Ovary (tissue), 10 donors: ENCODE measurements at places on chromosomes 2 and 18.

DNA sequence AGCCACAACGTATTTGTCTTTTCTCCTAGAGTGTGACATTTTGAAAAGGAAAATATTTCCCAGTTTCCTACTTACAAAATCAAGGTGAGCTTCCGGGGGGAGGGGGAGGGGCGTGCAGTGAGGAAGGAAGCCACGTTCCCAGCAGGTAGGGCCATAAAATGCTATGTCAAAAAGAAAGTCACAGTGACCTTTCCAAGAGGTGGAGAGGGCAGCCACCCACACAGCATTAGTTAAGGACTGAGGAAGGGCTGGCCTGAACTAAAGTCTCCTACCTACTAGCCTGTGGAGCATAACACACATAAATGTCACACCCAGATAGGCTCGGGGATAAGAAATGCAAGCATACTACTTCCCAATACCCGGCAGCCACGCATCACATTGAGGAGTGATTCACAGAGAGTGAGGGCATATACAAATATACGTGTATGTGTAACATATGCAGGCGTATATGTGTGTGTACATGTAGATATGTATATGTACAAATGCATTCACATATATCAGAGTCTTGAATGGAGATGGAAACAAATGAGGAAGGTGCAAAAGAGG lies 191.1 kb downstream of the STK39 start:
- no peak for DNase-seq

DNA sequence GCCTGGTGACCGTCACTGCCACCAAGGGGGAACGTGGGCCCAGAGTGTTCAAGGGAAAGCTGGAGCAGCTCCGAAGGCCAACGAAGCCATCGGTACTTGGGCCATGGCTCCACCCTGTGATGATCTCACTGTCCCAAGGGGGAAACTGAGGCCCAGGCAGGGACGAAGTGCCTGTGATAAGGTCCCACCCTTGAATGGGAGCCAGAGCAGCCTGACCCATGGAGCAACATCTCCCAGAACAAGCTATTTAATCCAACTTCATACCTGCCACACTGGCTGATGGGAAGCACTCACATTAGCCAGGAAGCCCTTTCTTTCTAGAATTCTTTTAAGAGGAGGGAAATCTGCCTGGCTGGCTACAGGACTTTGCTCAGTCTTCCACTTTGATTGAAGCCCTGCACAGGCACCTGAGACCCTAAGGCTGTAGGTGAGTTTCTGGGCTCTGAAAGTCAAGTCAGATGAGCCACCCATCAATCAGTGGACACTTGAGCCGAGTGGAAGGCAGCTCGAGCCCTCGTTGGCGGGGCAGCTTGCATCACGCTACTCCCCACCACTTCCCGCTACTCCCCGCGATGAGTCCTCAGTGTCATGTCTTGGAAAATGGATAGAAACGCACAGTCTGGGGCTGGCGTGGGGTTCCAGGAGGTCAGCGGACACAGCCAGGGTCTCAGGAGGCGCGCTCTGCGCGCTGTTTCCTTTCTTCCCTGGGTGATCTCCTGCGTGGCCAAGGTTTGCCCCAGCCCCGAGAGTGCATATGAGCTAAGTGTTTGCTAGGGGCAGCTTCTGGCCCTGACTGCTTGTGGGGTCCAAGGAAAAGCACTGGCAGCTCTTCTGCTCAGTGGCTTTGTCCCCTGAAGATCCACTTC lies 2.5 kb upstream of the HS6ST1 start:
- peak; percentile 54 for DNase-seq

GRCh38 chr2:219987830-219988229 lies 360.4 kb downstream of the SLC4A3 start:
- no peak for DNase-seq

DNA sequence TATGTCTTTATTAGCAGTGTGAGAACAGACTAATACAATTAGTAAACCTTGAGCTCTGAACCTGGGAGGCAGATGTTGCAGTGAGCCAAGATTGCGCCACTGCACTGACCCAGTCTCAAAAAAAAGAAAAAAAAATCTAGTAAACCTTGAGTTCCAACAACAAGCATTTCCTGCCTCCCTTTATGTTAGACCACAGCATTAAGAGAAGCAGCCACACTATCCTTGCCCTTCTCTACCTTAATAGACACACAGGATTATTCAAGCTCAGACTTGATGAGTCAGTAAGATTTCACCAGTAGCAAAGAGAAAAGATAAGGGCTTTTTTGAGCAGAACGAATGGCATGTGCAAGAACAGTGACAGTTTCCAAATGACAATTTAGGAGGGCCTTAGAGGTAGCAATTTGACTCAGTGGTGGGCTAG lies 18.0 kb upstream of the GLS start:
- no peak for DNase-seq

DNA sequence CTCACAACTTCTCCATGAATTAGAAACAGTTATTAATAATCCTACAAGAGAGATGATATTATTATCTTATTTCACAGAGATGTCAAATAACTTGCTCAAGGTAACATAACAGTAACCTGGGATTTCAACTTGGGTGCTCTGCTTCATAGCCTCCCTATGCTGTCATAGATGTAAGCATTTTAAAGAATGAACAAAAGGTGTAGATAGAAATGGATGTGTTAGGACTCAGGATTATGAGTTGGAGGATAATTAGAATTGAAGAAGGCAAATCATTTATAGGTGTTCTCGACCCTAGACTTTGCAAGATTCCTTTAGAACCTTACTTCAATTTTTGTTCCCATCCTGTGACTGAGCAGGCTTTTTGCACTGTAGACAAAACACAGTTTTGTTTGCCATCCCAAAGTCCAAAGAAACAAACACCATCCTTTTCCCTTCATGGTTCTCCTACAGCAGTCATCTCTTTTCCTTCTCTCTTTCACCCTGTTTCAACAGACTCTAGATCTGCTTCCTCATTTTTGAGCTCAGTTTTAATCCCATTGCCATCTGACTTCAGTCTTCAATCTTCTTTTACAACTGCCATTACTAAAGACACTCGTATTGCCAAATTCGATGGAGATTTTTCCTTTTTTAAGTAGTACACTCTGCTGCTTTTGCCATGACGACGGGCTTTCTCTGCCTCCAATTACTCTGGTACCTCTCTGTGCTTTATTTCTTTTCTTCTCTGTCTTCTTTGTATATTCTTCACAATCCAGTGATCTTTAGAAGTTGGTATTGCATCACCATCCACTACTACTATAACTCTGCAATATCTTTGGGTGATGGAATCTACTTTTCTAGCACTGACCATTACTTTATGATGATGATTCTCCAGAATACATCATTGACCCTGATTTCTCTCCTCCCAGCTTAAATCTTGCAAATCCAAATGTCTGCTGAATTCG lies 4.5 kb downstream of the HNMT start:
- DNase-seq = no peak

DNA sequence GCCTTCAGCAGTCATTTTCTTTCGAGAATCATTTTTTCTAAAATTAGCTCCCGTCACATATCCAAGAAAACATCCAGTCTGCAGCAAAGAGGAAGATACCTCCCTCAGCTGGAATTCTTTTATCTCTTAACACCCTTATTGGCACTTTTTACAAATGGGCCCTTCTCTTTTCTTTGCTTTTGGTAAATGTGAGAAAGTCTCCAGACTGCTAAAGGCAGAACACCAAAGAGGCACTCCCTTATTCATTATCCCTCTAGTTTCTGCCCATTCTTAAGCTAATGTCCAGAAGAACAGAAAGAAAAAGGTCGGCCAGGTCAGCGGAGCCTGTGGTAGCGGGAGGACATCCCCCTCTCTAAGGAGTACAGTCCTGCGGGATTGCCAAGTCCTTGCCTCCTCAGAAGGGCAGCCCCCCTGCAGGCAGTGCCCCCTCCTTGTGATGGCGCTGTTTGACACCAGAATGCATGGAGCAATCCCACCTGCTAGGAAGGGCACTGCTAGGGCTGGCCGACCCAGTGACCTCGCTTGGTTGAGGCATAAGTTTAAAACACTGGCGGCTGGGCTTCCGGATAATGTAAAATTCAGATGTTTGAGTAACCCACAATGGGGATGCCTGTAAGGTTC lies 34.0 kb downstream of the ST6GAL2 start:
- DNase-seq = no peak

GRCh38 chr2:229081411-229081810 lies 189.7 kb downstream of the PID1 start:
- no peak for DNase-seq

DNA sequence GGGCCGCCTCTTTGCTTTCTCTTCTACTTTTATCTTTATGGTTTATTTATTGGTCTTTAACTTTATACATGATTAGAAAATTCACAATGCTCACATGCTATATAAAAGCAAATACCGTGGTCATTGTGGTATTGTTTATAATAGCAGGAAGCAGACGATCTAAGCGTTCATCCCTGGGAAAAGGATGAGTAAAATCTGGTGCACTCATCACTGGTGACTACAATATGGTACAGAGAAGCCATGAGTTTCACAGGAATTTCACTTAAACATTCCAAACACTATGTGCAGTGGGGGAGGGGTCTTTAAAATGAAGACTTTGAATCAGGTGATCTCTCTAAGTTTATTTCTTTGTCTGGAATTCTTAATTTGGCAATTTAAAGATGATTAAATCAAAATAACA lies 97.9 kb downstream of the SCN3A start:
- DNase-seq = no peak
